ENCODE measurements at places on chromosomes 2 and 18.

DNA sequence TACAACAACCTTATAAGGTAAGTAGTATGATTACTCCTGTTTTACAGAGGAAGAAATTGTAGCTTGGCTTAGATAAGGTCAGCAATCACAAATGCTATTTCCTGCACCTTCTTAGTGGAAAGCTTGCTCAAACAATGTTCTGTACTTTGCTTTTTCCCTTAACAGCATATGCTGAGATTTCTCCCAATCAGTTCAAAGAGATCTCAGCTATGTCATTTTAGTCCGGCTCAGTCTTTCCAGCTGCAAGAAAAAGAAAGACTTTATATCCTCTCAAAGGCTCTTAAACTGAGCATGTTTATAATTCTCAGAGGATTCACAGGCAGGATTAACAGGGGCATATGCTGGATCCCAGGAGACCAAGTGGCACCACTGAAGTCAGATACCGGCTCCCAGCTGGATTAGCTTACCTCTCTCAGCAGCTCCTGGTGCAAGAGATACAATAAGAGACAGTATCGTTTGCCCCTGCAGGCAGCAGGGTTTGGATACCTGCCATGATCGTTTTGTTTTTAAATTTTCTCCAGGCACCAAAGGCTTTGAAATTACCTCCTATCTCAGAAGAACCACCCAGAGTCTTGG lies 29.5 kb downstream of the KIAA2012 start:
- DNase-seq = no peak

DNA sequence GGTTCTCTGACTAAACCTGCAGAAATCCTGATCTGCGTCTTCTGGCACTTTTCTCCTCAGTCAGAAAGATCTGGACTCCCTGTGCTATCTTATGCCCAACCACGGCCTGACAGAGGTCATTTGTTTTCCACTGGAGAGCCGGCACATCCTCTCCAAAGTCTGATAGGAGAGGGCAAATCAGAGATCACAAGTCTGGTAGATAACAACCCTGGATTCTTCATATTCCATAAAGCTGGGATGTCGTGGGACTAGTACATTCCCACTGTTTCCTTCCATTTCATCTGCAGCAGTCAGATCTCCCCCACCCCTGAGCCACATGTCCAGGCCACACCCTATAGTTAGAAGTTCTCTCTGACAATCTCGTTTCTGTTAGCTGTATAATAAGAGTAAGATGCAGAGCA lies 157.0 kb downstream of the MGAT5 start:
- DNase-seq = no peak

- DNase-seq = no peak
Observed at GRCh38 chr2:29329899-29330298, 214.7 kb downstream of the CLIP4 start.

DNA sequence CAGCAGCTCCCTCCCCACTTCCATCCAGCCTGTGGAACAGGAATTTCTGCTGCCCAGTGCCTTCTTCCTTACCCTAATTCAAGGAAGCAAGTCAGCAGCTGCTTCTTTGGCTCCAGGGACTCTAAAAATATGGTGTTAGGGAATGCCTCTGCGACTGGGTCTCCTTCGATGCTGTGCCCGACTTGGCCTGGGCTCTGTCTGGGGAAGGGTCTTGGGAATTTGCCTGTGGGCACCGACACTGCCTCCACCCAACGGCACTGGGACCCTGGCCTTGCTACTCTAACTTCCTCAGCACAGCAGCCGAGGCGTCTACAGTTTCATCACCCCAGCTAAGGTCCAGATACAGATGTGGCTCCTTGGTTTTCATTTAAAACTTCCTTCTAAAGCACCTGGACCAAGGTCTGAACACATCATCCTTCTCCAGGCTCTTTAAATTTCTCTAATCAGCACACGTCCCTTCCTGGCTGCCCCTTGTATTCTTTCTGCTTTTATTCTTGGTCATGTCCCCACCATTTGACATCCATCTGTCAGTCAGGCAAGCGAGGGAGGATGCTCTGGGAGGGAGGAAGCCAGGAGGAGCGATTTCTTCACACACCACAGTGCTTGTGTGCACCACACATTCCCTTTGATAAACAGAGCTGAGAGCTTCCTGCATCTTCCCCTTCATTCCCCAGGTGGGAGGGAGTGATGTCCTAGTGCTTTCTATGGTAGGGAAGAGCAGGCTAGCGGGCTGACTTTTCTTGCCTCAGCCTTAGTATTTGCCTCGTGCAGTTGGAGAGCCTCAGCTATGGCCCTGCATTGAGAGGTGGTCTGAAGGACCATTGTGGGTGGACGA lies 6.8 kb downstream of the LBH start:
- no peak for DNase-seq

- DNase-seq = no peak
Observed at GRCh38 chr2:152613235-152613634, 104.0 kb downstream of the PRPF40A start.

- peak; percentile 58 for DNase-seq
Observed at GRCh38 chr2:45128580-45128997, 119.3 kb upstream of the SIX2 start.

- no peak for DNase-seq
Observed at GRCh38 chr18:39555496-39555895, 1989.9 kb upstream of the CELF4 start.

DNA sequence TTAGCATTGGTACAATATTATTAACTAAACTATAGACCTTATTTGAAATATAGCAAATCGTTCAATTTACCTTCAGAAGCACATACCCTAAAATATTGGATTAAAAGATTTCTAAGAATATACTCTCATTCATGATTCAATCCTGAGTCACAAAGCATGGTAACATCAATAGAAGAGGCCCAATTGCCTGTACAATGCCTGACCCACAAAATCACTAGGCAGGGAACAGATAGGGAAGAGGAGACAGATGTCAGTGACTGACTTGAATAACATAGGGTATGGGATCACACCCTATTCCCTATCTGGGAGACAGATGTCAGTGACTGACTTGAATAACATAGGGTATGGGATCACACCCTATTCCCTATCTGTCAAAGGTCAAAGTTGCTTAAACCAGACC lies 611.6 kb upstream of the VRK2 start:
- no peak for DNase-seq

- DNase-seq = no peak
Observed at GRCh38 chr2:118584062-118584749, 263.2 kb downstream of the EN1 start.
